ENCODE measurements at places on chromosomes 3 and 15. TPM values are rescaled to one million over a fixed set of nuclear protein-coding genes. Genes with fewer than 3 reads are reported as not detected.

The IL5RA gene
- total RNA-seq = 0.88 TPM

The SRGAP3 gene
- total RNA-seq = 30.8 TPM

The MCF2L2 gene
- total RNA-seq = 0.53 TPM

The GAP43 gene
- total RNA-seq = 1.1 TPM

The KBTBD13 gene
- 1.2 TPM for total RNA-seq

The FAM174B gene
- 17.9 TPM for total RNA-seq

The CCR1 gene
- total RNA-seq = 4.3 TPM

The GOLGA6A gene
- total RNA-seq = not detected

The STRC gene
- total RNA-seq = 0.82 TPM

The FANCD2OS gene
- total RNA-seq = not detected

The SCAPER gene
- 58.7 TPM for total RNA-seq
